ENCODE measurements at places on chromosomes 7 and 10.

- no peak for DNase-seq
Observed at GRCh38 chr7:409339-410281, 110.0 kb downstream of the PDGFA start.

GRCh38 chr10:43340619-43341018 lies 30.8 kb upstream of the FXYD4 start:
- DNase-seq: no peak

DNA sequence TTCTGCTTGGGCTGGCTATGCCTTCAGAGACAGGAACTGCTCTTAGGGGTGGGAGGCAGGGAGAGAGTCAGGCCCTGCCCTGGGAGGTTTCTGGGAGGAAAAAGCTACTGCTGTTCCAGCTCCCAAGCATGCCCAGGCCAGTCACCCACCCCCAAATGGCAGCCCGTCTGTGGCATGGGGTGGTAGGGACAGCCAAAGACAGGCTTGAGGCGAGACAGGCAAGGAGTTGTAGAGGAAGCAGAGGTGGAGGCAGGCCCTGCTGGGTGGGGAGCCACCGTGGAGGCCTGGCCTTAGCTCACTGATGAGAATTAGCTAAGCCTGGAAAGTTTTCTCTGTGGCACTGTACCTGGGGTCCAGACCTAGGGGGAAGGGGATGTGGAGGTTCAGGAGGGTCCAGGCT lies 6.6 kb upstream of the SAMD8 start:
- no peak for DNase-seq

GRCh38 chr10:91935886-91936285 lies 12.3 kb downstream of the BTAF1 start:
- DNase-seq: no peak

- DNase-seq: no peak
Observed at GRCh38 chr7:25739143-25739542, 412.9 kb upstream of the NFE2L3 start.

DNA sequence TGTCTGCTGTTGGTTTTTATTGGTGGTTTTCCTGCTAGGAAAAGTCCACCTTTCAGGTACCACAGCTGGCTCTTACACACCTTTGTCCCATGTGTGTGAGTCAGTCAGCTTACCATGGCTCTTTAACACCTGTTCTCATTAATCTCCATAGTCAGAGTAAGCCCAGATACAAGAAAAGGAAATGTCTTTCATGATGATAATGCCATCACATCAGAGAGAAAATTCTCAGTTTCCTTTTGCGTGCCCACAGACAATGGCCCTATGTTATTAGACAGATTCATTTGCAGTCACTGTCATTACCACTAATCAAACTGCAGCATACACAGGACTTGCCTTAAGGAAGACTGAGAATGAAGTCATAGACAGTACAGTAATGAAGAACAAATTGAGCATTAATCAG lies 1583.6 kb upstream of the LRRTM3 start:
- no peak for DNase-seq

GRCh38 chr7:75905785-75906604 lies 9.0 kb upstream of the POR start:
- DNase-seq: no peak

DNA sequence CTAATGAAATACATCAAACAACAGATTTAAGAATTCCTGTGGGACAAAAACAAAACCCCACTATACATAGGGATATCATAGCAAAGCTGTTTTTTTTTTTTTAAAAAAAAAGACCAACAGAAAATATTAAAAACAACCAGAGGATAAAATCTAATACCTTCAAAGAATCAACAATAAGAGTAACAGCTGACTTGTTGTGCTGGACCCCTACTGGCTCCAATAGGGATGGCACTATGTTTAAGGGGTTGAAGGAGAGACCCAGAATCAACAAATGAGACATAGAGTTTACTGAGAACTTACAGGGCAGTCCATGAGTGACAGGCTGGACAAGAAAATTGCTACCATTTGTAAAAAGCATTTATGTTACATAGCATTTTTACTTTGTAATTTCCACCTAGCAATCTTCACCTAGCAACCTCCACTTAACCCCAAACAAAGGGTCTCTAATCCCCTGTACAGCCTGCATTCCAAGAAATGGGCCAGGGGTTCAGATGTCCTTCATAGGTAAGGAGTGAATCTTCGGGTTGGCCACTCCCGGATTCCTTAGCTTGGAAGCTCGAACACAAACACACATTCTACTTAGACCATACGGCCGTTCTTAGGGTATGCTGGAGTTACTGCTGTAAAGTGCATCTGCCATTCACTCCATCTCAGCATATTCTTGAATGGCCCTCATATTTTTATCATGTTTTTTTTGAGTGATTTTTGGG lies 25.8 kb downstream of the ASZ1 start:
- no peak for DNase-seq

- DNase-seq: no peak
Observed at GRCh38 chr10:69340695-69341094, 62.4 kb downstream of the HK1 start.

DNA sequence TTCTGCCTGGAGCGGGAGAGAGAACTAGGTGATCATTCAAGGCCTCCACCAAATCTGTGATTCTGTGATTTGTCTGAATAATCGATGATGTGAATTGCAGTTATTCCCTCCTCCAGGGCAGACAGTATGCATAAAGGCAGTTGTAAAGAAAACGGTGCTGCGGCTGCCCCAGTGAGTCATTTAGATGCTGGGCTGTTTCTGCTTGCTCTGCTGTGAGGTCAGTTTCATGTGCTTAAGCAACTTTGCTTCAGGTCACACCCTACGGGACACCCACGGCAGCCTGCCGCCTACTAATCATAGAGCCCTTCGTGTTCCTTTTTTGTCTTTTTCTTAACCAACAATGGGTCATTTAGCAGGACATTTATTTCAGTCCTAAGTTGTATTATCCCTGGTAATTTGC lies 158.1 kb upstream of the PITRM1 start:
- DNase-seq: no peak

DNA sequence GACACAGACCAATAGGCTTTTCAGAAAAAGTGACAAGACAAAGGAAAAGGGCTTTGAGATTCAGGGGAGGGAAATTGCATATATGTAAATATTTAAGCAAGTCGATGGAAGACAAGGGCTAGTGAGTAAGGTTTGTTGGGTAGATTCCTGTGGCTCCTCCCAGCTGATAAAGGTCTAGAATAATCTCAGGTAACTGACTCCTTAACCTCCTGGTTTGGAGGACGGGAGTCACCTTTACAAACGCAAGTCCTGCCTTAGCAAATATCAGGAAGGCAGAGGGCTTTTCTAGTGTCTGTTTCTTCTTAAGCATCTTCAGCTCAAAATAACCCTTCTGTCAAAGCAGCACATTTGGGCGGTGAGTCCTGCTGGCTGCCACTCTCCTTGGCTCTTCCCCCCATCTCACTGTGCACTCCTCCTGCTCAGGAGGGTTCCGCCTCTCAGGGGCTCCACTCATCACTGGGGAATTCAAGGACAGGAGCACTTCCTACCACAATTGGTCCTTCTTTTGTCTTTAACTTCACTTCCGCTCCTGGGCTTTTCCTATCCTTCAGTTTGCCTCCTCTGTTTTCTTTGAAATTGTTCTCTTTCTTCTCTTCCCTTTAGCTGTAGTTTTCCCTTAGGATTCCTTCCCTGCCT lies 496.3 kb upstream of the KLF6 start:
- DNase-seq: no peak

- no peak for DNase-seq
Observed at GRCh38 chr10:76921383-76922010, 716.1 kb downstream of the KCNMA1 start.

DNA sequence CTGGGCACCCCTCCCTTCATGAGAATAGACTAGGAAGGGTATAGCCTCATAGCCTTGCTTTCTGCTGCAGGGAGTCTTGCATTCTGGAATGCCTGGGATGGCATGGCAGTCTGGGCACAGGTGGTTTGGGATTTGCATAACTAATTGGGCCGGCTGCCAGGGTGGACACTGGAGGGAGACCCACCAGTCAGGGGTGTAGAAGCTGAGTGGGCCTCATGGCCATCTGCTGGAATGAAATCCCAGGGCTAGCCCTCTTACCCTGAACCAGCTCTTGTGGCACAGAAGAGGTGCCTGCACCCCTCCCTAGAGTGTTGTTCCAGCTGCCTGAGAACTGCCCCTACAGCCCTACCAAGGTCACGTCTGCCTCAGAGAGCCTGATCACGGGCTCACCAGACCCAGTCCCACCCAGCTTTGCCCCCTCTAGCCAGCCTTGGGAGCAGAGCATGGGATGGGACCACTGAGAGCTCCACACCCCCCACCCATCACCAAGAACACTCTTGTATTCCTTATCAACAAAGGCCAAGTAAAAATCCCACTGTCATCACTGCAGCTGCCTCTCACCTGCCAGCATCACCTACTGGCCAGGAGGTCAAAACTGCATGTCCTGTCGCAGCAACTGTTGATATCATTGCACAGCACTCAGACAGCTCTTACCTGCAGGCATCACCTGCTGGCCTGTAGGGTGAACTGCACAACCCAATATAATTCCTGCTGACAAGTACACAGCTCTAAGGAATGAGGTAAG lies 148.9 kb downstream of the ZEB1 start:
- no peak for DNase-seq

GRCh38 chr7:50552921-50553320 lies 12.3 kb downstream of the DDC start:
- DNase-seq: no peak

DNA sequence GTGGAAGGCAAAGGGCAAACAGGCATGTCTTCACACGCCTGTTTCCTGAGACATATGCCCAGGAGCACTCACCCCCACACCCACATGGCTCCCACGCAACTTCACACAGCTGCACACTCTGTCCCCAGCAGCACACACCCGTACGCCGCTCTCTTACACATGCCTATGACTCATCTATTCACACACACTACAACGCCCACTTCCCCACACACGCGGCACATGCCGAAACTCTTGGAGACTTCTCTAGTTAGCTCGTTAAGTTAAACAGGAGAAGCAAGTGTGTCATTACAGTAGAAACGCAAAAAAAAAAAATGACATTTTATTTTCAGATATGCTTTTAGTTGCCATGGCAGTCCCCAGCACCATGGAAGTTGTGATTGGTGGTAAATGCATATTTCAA lies 6.7 kb downstream of the CALN1 start:
- no peak for DNase-seq

DNA sequence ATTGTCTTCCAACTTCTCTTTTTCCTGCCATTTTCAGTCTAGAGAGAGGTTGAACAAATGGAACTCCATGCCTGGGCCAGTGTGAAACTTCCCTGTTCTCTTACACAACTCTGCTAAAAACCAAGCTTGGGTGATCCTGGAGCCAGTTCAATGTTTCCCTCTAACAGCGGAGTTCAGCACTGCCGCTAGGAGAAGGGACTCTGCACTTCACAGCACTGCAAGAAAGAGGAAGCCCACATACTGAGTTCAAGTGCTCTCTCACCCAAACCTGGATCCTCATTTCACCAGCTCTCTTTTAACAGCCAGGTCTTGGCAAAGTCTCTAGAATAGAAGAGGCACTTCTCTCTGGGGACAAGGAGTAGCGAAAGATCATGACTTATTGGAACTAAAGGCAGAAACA lies 18.8 kb downstream of the FOXI2 start:
- DNase-seq: no peak

GRCh38 chr7:89029864-89030263 lies 234.3 kb upstream of the TEX47 start:
- DNase-seq: no peak

- DNase-seq: no peak
Observed at GRCh38 chr10:116311706-116312490, 12.3 kb upstream of the CCDC172 start.

GRCh38 chr7:100799037-100799896 lies 28.1 kb downstream of the EPHB4 start:
- peak; percentile 11 for DNase-seq

All from activated T-helper 1 cell treated with anti-CD3 and anti-CD28 coated beads, Interleukin-2, amount 50 U/mL, for 16 hours (primary cell).